Neural progenitor cell (in vitro differentiated cells): ENCODE measurements at places on chromosomes 2 and 18. TPM values are rescaled to one million over a fixed set of nuclear protein-coding genes. Genes with fewer than 3 reads are reported as not detected.

- no peaks in the 10 kb centered on the region for H3K36me3 ChIP-seq
- no peaks in the 10 kb centered on the region for H3K4me1 ChIP-seq
- no peaks in the 10 kb centered on the region for H3K27me3 ChIP-seq
- H3K27ac ChIP-seq, result no peak overlapping the region
- no peak for DNase-seq
- no peak overlapping the region for H3K4me3 ChIP-seq
These were observed 2.2 kb downstream of the ABCG8 start for GRCh38 chr2:43840965-43841364.

DNA sequence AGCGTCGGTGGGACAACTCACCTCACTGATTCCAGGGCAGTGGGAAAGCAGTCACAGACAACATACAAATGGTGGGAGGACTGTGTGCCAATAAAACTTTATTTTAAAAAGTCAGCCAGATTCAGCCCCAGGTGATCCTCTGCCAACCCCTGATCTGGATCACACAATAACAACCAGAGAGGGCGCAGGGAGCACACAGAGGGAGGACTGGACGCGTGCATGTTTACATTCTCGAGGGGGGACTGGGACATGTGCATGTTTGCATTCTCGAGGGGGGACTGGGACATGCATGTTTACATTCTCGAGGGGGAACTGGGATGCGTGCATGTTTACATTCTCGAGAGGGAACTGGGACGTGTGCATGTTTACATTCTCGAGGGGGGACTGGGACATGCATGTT is 209.5 kb downstream of the NDUFA10 start:
- no peak for DNase-seq
- no peak overlapping the region for H3K27ac ChIP-seq
- no peaks in the 10 kb centered on the region for H3K36me3 ChIP-seq
- H3K4me1 ChIP-seq, result no peaks in the 10 kb centered on the region
- no peaks in the 10 kb centered on the region for H3K27me3 ChIP-seq
- H3K4me3 ChIP-seq, result no peak overlapping the region

- no peaks in the 10 kb centered on the region for H3K27me3 ChIP-seq
- no peaks in the 10 kb centered on the region for H3K36me3 ChIP-seq
- DNase-seq, result no peak
- no peaks in the 10 kb centered on the region for H3K4me1 ChIP-seq
These were observed 4.3 kb downstream of the C2orf68 start for GRCh38 chr2:85607268-85608215.

DNA sequence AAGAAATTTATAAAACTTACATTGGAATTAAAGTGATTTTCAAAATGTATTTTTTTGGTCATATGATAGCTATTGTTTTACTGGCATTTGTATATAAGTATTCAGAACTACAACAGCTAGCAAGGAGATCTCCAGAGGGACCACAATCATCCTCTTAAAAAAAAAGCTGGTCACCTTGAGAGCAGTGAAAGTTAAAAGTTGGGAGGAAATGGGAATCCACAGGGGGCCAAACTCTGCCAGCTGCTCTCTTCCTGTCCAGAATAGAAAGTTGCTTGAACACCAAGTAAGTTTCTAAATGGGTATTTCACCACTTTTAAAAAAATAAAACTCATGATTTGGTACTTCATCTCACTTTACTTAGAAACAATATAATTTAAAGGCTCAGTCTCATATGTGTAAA is 1025.1 kb downstream of the LRP1B start:
- H3K27ac ChIP-seq, result no peak overlapping the region
- no peak overlapping the region for H3K4me3 ChIP-seq
- peak; percentile 3 for DNase-seq
- no peaks in the 10 kb centered on the region for H3K4me1 ChIP-seq

- H3K27ac ChIP-seq, result no peak overlapping the region
- H3K27me3 ChIP-seq, result no peaks in the 10 kb centered on the region
- DNase-seq, result no peak
- H3K4me1 ChIP-seq, result no peaks in the 10 kb centered on the region
These were observed 356.2 kb downstream of the KCNJ3 start for GRCh38 chr2:155054712-155055111.

DNA sequence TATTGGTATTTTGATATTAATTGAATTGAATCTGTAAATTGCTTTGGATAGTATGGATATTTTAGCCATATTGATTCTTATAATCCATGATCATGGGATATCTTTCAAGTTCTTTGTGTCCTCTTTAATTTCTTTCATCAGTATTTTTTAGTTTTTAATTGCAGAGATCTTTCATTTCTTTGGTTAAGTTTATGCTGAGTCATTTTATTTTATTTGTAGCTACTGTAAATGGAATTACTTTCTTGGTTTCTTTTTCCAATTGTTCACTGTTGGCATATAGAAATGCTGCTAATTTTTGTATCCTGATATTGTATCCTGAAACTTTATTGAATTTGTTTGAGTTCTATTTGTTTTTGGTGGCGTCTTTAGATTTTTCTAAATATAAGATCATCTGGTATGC is 79.5 kb upstream of the DSEL start:
- H3K27ac ChIP-seq, result no peak overlapping the region
- no peaks in the 10 kb centered on the region for H3K27me3 ChIP-seq
- DNase-seq, result no peak

DNA sequence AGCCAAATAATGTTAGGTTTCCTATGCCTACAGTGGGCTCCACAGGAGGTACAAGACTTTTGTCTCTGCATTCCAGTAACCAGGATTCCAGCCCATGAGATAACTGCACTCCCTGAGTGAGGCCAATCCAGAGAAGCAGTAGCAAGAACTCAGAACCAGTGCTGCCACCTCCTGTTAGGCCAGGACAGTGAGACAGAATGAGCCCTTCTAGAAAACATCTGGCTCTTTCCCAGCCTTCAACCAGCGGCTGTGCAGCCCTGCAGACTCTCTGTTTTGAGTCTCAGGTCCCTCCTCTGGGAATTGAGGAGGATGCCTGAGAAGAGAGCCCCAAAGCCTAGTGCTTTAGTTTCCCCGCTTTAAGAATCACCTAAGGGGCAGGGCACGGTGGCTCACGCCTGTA is 44.2 kb downstream of the ARID5A start:
- no peaks in the 10 kb centered on the region for H3K27me3 ChIP-seq
- peak; percentile 70 for DNase-seq
- H3K27ac ChIP-seq, result no peak overlapping the region
- no peaks in the 10 kb centered on the region for H3K36me3 ChIP-seq

- H3K4me1 ChIP-seq, result no peaks in the 10 kb centered on the region
- H3K36me3 ChIP-seq, result no peaks in the 10 kb centered on the region
- no peak overlapping the region for H3K27ac ChIP-seq
- H3K4me3 ChIP-seq, result no peak overlapping the region
These were observed 282.0 kb upstream of the SIX2 start for GRCh38 chr2:45291296-45291701.

IL1R2 gene
- not detected in 2 replicates for total RNA-seq

PRSS56 gene
- total RNA-seq, result not detected in 2 replicates

- H3K36me3 ChIP-seq, result peaks cover 8% of the 10 kb centered on the region
- no peaks in the 10 kb centered on the region for H3K27me3 ChIP-seq
- peak overlapping the region; percentile 77 for H3K27ac ChIP-seq
- no peak overlapping the region for H3K4me3 ChIP-seq
These were observed 117.9 kb downstream of the PPP1R1C start for GRCh38 chr2:182103526-182103925.

ZC3H6 gene
- total RNA-seq, result 16.0 and 21.7 TPM in 2 replicates

DNA sequence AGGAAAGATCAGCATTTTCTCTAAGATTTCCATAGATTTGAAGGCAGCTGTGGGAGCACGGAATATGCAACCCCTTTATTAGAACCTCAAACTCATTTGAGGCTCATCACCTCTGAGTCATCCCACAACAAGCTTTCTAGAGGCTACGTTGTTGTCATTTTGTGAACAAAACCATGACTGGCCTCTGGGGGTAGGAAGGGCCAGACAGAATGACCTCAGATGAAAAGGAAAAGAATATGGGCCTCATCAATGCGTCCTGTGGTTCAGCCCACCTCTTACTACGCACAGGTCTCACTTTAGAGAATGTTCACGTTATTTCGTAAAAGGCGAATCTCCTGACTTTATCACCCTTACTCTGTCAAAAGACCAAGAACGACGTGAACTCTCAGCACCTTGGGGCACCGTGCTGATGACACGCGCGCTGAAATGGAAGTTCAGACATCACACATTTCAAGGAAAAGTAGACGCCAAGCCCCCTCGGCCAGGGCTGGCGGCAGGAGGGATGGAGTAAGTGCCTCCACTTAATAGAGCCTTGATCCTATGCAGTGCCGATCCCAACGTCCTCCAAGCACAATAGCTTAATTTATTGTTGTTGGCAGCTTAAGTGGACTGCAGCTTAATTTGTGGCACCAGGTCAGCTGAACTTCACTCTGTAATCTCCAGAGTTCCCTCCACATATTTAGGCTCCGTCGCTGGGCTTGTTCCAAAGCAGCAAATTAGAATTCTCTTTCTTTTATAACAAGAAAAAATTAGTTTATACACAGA is 208.3 kb downstream of the EIPR1 start:
- DNase-seq, result no peak
- H3K27me3 ChIP-seq, result no peaks in the 10 kb centered on the region
- H3K4me1 ChIP-seq, result peaks cover 14% of the 10 kb centered on the region
- H3K4me3 ChIP-seq, result no peak overlapping the region
- H3K27ac ChIP-seq, result no peak overlapping the region

DNA sequence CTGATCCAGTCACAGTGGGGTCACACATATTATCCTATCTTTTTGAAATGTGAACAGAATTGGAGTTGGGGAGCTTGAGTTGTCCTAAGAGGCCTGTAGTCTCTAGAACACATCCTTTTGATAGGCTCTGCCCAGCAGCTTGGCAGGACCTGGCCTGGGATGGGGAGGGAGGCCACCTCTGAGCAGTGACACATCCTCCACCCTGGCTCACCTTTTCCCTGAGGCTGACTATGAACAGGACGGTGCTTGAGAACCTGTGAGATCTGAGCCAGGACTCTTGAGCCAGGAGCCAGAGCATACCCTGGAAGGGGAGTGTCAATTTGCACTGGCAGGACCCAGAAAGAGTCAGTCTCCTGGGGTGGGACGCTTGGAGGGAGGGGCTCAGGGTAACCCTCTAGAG is 17.7 kb upstream of the ATP6V1B1 start:
- no peak overlapping the region for H3K4me3 ChIP-seq
- DNase-seq, result no peak
- H3K4me1 ChIP-seq, result peaks cover 10% of the 10 kb centered on the region
- H3K27ac ChIP-seq, result no peak overlapping the region
- H3K27me3 ChIP-seq, result peaks cover 65% of the 10 kb centered on the region

GRCh38 chr2:145563741-145564615 is 1044.1 kb upstream of the ZEB2 start:
- no peak for DNase-seq
- H3K4me3 ChIP-seq, result no peak overlapping the region
- peaks cover 12% of the 10 kb centered on the region for H3K4me1 ChIP-seq
- no peaks in the 10 kb centered on the region for H3K27me3 ChIP-seq
- H3K27ac ChIP-seq, result no peak overlapping the region

- H3K4me1 ChIP-seq, result no peaks in the 10 kb centered on the region
- DNase-seq, result no peak
- no peak overlapping the region for H3K4me3 ChIP-seq
- no peaks in the 10 kb centered on the region for H3K36me3 ChIP-seq
- no peak overlapping the region for H3K27ac ChIP-seq
- H3K27me3 ChIP-seq, result no peaks in the 10 kb centered on the region
These were observed 173.9 kb upstream of the RAB12 start for GRCh38 chr18:8435376-8435775.

- no peaks in the 10 kb centered on the region for H3K27me3 ChIP-seq
- no peak overlapping the region for H3K27ac ChIP-seq
- H3K4me3 ChIP-seq, result no peak overlapping the region
- no peaks in the 10 kb centered on the region for H3K4me1 ChIP-seq
- DNase-seq, result no peak
These were observed 38.7 kb downstream of the MTA3 start for GRCh38 chr2:42607101-42607637.

REG1B gene
- total RNA-seq, result not detected in 2 replicates

- no peaks in the 10 kb centered on the region for H3K36me3 ChIP-seq
- no peak overlapping the region for H3K4me3 ChIP-seq
- no peaks in the 10 kb centered on the region for H3K4me1 ChIP-seq
- no peaks in the 10 kb centered on the region for H3K27me3 ChIP-seq
- H3K27ac ChIP-seq, result no peak overlapping the region
These were observed 40.3 kb upstream of the MGAT4A start for GRCh38 chr2:98771264-98771663.

RAB6C gene
- total RNA-seq, result 0.07 TPM in 1 of 2 replicates, not detected in the other

ALK gene
- total RNA-seq, result 0.06 TPM in 1 of 2 replicates, not detected in the other

DNA sequence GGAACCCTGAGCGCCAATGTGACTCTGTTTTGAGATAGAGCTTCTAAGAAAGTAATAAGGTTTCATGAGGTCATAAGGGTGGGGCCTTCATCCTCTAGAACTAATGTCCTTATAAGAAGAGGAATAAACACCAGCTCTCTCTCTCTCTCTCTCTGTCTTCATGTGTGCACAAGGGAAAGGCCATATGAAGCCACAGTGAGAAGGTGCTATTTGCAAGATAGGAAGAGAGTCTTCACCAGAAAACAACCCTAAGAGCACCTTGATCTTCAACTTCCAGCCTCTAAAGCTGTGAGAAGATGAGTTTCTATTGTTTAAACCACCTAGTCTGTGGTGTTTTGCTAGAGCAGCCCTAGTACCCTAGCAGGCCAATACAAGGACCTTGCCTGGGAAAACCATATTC is 55.8 kb downstream of the DOCK10 start:
- H3K27me3 ChIP-seq, result no peaks in the 10 kb centered on the region
- no peak for DNase-seq
- H3K27ac ChIP-seq, result no peak overlapping the region
